ENCODE measurements at places on chromosomes 4 and X.

- peak; percentile 47 for DNase-seq
Measured at GRCh38 chr4:22030307-22030706, 81.7 kb upstream of the KCNIP4 start.

GRCh38 chr4:1087371-1087770, 26.0 kb downstream of the RNF212 start:
- DNase-seq, result no peak

DNA sequence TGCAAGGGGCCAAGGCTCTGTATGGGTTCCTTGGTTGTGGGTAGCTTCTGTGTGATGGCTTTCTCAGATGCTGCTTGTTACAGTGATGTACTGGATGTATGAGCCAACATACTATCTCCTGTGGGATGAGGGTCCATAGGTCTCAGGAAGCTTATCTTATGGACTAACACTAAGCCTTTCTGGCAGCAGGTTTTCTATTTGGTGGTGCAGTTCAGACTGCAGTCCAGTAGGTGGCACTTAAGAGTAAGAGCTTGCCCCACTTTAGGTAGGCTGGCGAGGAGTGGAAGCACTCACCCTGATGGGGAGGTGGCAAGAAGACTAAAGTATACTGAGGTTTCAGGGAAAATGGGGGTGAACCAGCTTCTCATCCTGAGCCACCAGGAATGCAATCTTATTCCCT, 306.7 kb upstream of the MAOA start:
- no peak for DNase-seq

DNA sequence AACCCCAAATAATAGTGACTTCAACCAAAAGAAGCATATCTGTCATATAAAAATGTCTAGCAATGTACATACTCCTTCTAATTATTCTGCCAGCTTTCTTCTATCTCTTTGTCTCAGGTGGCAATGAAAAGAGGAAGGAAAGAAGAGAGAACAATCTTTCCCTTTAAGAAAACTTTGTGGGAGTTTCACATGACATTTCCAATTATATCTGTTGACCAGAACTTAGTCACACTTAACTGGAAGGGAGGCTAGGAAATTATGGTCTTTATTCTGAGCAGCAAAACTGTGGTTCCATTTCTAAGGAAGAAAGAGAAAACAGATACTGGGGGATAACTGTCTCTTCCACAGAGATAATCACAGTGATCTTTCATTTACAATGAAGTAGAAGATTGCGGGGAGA, 12.9 kb upstream of the MAOA start:
- DNase-seq, result no peak

- no peak for DNase-seq
Measured at GRCh38 chr4:65467068-65467680, 203.1 kb downstream of the EPHA5 start.

DNA sequence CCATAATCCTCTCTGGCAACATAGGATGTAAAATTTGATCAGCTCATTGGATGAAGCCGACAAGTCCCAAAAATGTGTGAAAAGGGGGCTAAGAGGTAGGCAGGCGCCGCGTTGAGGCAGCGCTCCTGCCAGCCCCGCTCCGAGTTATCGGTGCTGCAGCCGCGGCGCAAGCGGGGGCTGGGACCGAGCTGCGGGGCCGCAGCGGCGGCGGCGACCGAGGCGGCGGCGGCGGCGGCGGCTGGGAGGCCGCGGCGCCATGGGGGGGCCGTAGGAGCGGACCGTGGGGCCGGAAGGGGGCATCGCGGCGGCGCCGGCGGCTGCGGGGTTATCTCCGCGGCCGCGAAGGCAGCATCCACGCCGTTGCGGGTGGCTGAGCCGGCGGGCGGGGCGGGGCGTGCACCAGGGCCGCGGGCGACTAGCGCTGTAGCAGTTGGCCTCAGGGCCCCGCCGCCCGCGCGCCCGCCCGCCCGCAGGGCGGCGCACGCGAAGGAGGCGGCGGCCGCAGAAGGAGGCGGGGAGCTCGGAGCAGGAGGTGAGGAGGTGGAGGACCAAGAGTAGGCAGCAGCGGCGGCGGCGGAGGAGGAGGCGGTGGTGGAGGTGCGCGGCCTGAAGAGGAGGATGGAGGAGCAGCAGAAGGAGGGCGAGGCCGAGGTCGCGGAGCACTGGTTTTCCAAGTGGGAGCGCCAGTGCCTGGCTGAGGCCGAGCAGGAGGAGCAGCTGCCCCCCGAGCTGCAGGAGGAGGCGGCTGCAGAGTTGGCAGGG, 126.0 kb upstream of the CXorf66 start:
- peak; percentile 43 for DNase-seq

DNA sequence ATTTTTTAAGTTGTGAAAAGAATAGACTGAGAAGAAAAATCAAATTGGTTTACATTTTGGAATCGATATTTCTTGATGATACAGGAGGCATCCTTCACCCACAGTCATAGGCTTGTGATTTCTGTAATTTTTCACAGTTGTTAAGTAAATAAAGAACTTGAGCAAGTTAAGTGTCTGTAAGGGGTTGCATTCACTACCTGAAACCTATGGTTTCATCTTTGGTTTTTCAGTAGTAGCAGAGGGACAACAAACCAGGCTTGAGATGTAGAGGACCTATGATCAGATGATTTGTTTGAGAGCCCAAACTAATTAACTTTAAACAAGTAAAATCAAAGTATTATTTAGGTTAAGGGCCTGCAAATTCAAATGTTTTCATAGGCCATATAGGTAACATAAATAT, 175.6 kb downstream of the KLHL4 start:
- no peak for DNase-seq

DNA sequence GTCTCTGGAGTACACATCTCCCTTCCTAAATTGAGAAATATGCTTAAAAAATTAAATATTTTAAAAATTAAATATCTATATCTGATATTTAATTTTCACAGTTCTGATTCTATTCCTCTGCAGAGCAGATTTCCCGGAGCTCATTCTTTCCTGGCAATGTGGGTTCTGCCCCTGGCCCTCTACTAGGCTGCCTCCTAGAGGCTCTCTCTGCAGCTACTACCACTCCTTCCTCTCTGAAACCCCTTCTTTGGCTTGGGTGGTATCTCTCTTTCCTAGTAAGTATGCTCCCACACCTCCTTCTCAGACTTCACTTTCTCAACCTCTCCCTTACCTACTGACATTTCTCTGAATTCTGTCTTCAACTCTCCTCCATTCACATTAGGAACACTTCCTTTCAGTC, 45.3 kb downstream of the RPGR start:
- DNase-seq, result no peak

DNA sequence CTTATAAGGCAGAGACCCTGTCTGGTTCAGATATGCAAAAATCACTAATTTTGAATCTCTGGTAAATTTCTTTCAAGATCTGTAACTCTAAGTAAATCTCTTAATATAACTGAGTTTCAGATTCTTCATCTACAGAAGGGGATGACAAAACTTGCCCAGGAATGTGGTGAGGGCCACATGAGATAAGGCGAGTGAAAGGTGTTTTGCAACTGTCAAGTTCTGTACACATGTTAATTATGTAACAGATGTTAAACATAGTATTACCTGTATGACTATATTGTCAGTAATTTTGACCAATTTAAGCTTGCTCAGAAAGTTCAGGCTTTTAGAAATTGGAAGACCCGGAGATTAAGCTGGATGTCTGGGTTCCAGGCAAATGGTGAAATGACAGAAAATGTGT, 549 bp upstream of the GLRB start:
- no peak for DNase-seq

DNA sequence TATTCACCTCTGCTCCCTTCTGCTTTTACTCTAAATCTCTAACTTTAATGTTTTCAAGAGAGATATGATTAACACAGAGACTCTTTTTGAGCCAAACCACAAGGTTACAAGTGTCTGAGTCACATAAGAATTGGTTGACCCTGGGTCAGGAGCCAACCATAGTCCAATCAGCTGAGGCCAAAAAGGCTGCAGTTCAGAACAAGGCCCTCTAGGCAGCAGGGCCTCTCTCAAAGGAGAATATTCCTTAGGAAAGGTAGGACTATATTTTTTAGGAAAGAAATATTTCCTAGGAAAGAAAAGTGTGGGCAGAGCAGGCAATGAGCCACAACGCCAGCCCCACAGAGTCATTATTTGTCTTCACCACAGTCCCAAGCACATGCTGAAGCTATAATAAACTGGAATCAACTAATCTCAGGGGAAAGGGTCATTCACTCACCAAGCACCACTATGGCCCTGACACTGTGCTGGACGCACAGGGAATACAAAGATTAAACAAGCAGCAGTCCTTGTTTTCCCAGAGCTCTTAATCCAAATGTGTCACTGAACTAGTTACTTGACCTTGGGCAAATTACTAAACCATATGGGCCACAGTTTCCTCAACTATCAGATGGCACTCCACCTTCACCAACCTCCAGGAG, 2.2 kb downstream of the ATP8A1 start:
- DNase-seq, result no peak

- no peak for DNase-seq
Measured at GRCh38 chr4:25560605-25561004, 95.0 kb upstream of the SLC34A2 start.

- no peak for DNase-seq
Measured at GRCh38 chrX:15438332-15438731, 54.1 kb upstream of the VEGFD start.

DNA sequence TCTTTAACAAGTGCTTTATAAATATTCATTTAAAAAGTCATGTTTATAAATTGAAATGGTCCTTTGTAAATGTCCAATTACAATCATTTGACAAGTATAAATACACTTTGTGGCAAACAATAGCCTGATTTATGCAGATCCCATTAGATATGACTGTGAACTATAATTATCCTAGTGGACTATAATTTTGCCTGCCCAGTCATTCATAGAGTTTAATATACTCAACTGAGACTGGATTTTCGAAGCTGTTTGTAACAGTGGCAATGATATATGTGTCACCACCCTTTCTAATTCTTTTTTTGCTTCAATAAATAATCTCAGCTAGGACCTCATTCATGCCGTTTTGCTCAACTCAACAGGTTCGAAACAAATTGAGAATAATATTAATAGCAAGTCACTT, 732.0 kb downstream of the PCDH18 start:
- no peak for DNase-seq

GRCh38 chr4:99886146-99886545, 8.1 kb downstream of the LAMTOR3 start:
- DNase-seq, result no peak

- no peak for DNase-seq
Measured at GRCh38 chrX:28920153-28920943, 333.1 kb downstream of the IL1RAPL1 start.

GRCh38 chrX:63250253-63250868, 100.8 kb downstream of the SPIN4 start:
- peak; percentile 70 for DNase-seq

GRCh38 chr4:26062215-26062614, 148.2 kb downstream of the SMIM20 start:
- DNase-seq, result no peak

DNA sequence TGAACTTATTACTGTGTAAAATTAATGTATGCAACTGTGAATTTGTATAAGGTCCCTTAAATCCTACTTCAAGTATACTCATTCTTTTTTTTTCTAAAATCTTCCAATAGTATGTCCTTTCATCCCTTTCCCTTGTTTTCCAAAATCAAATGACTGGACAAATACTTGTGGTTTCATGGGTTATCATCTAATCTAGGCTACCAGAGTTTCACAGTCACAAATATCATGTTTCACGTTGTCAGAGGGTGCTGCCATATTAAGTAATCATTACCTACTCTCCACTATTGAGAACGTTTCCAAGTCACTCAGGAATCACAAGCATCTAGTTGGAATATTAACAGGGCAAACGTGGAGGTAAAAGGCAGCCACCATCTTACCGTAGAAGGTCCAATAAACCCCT, 1235.0 kb upstream of the TENM3 start:
- DNase-seq, result no peak

DNA sequence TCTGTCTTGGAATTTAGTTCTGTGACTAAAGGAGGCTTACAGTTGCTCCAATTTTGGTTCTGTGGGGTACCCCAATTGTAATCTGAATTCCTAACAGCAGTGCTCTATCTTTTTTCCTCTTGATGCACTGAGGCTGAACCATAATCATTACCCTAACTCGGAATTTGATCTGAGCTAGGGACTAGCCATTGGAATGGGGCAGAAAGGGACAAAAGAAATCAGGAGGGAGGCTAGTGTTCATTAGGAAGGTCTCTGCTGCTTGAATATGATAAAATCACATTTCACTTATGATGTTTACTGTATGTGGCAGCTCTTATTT, 2.7 kb downstream of the KLF3 start:
- no peak for DNase-seq

DNA sequence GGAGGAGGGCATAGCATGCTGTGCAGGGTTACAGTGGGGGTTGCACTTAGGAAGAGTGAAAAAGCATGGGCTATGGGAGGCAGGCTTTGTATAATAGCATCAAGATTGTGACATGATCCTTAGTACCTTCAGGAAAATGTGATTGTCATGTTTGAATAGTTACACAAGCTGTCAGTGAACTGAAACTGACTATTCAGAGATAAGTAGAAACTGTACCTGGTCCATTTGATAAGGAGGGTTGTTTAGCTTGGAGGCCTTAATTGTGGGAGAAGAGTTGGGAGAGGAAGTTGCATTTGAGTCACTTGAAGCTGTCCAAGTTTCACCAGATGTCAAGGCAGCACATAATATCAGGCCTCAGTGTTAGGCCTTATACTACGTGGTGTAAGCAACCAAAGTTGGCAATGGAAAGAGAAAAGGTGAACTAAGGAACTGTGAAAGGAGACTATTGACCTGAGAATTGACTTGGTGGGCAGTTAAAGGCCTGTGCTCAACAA, 85.0 kb downstream of the TEX13C start:
- DNase-seq, result no peak

- DNase-seq, result no peak
Measured at GRCh38 chr4:106316773-106317409, 541 bp downstream of the AIMP1 start.

DNA sequence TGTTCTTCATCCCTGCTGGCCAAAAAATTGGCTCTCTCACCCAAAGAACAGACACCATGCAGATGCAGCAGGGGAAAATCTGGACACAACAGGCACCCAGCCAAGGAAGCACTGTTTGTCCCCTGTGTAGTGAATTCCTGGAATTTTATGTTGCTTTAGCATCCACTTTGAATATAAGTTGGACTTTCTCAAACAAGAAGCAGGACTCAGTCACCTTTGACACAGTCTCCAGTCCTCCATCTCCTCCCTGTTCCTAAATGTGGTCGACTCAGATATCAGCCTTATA, 11.8 kb downstream of the ZNF182 start:
- DNase-seq, result no peak

- no peak for DNase-seq
Measured at GRCh38 chr4:107077192-107077591, 41.1 kb upstream of the DKK2 start.

DNA sequence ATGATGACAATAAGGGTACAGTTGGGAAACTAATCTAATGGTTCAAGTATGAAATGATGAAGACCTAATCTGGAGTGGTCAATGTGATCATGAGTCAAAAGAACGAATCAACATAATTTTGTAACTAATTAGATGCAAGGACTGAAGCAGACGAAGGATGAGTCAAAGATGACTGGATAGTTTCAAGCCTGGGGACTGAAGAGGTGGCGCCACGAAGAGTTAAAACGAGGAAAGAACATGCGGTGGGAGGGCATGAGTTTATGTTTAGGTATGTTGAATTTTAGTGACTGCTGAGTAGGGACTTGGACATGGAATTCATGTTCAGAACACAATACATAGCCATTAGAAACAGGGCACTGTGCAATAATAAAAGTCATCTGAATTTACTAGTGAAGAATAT, 221.5 kb upstream of the FAM241A start:
- DNase-seq, result no peak

- DNase-seq, result no peak
Measured at GRCh38 chr4:110671679-110672078, 48.8 kb upstream of the PITX2 start.

- DNase-seq, result no peak
Measured at GRCh38 chr4:81494031-81494431, 22.3 kb upstream of the RASGEF1B start.

All from brain (organoid and tissue), 16 donors.